ENCODE measurements at places on chromosomes 6 and 20.

DNA sequence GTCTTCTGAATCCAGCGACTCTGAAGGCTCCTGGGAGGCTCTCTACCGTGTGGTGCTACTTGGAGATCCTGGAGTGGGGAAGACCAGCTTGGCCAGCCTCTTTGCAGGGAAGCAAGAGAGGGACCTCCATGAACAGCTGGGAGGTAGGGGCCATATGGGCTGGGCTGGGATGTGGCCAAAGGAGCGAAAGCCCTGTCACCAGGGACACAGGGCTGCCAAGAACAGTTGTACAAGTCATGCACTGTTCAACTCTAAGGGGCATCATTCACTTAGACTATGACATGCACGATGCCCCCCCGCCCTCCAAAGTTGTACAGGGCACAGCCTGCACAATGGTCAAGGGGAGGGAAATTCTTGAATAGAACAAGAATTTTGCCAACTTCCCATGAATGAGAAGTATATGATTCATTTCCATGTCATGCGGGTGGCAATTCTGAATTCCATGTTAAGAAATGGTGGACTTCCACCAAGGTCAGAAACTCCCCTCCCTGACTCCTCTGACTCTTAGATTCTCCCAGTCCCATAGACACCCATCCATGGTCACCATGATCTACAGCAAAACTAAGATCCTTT is 1.6 kb downstream of the REM1 start:
- H3K4me3 ChIP-seq, result no peak overlapping the region
- no peak overlapping the region for H3K27ac ChIP-seq

GRCh38 chr6:133245007-133245406 is 3.9 kb downstream of the EYA4 start:
- no peak overlapping the region for H3K27ac ChIP-seq
- no peaks in the 10 kb centered on the region for H3K36me3 ChIP-seq
- H3K4me3 ChIP-seq, result no peak overlapping the region
- no peak for DNase-seq

- no peak overlapping the region for H3K27ac ChIP-seq
- H3K4me3 ChIP-seq, result no peak overlapping the region
- no peak for DNase-seq
- H3K36me3 ChIP-seq, result no peaks in the 10 kb centered on the region
Observed at GRCh38 chr6:128719786-128720185, 163.2 kb upstream of the LAMA2 start.

- no peak overlapping the region for H3K27ac ChIP-seq
- H3K4me3 ChIP-seq, result no peak overlapping the region
- H3K4me1 ChIP-seq, result peaks cover 38% of the 10 kb centered on the region
- H3K36me3 ChIP-seq, result peaks cover 4% of the 10 kb centered on the region
Observed at GRCh38 chr6:20791944-20792343, 257.7 kb downstream of the CDKAL1 start.
